ENCODE measurements at places on chromosomes 7 and 10.

- no peak for DNase-seq
Observed at GRCh38 chr7:75771224-75771623, 787 bp downstream of the CCL26 start.

GRCh38 chr10:82210331-82210730 lies 335.3 kb downstream of the NRG3 start:
- no peak for DNase-seq

GRCh38 chr7:27344471-27344870 lies 101.9 kb downstream of the EVX1 start:
- no peak for DNase-seq

DNA sequence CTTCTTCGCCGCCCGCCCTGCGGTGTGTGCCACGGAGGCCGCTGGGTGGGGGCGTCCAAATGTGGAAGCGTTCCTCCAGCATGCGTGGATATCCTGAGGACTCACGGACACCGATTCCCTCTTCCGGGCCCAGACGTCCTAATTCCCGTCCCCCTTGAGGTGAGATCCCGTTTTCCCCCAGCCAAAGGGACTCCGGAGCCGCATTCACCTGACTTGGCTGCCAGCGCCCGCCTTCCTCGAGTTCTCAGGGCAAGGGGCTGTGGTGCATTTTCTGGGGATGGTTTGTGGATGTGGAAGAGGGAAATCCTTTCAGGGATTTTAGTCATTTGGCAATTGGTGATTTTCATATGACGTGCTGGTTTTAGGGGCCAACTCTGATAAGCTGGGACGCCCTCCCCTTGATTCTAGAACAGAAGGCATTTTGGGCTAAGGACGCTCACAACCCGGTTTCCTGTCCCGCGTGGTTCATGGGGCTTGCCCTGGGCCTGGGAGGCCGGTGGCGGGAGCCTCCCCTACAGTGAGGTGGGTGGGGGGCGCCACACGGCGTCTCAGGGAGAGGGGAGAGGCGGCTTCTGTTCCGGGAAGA lies 165.4 kb downstream of the ACTR3B start:
- no peak for DNase-seq

DNA sequence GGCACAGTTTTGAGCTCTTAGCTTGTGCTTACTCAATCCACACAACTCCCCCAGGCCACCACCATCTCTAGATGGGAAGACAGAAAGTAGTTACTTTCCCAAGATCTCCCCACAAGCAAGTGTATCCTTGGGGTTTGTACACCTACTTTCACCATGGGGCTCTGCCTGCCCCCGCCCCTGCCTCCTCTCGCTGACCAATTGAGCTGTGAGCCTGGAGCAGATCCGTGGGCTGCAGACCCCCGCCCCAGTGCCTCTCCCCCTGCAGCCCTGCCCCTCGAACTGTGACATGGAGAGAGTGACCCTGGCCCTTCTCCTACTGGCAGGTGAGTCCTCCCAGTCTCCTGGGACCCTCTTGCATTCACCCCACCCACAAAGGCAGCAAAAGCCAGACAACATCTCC lies 2.0 kb downstream of the FXYD4 start:
- DNase-seq = no peak

GRCh38 chr10:88437411-88437810 lies 145.7 kb downstream of the RNLS start:
- no peak for DNase-seq

GRCh38 chr10:12606461-12606860 lies 257.1 kb downstream of the CAMK1D start:
- no peak for DNase-seq

GRCh38 chr7:106485031-106485551 lies 175.9 kb downstream of the CCDC71L start:
- DNase-seq = no peak

DNA sequence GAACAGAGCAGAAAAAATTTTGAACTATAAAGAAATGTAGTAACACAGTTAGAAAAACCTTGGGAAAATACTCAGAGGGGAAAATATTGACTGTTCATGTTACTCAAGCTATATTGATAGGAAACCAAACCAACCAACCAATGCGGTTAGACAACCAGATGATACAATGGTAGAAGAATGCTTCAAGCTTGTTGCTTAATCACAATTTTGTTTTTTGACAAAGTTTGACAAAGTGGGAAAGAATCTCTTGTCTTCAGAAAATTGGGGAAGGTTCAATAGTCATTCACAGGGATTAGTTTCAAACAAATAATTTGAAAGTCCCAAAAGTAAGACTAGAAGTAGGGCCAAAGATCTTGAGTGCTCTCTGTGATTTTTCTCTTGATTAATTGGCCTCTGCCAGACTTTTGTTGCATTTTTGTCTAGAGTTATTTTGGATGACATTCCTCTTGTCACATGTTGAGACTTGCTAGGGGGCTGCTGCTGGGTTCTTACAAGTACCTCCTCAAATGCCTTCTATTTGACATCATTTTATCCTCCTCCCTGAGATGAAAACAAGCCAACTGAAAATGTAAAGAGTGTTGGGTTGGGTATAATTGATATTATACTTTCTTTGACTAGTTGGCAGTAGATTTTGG lies 233.1 kb upstream of the PHYHIPL start:
- DNase-seq = no peak

GRCh38 chr10:97889461-97890265 lies 40.0 kb downstream of the GOLGA7B start:
- no peak for DNase-seq

DNA sequence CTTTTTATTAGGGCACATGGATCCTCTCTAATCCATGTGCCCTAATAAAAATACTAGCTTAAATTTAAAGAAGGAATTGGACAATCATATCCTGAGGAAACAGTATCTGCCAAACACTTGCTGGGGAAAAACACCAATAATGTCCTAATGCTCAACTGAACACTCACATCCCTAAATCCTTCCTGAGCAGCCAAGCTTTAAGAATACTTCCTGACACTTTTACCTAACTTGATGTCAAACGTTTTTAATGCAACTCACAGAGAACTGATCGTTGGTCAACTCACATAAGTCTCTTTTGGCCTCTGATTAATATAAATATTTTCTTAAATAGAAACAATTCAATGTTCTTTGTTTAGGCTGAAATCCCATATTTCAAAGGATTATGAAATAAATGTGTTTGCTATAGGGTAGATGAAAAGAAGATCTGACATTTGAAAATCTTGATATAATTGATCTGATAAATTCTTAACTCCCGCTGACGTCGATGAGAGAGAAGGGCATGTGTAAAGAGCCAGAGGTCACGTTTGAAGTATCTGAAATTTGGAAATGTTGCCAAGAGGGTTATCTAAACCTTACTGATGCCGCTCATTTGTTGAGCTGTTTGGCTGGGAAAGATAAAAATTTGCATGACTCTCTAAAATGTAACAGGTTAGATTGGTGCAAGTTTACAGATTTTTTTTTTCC lies 122.8 kb upstream of the RHOBTB1 start:
- peak; percentile 31 for DNase-seq

DNA sequence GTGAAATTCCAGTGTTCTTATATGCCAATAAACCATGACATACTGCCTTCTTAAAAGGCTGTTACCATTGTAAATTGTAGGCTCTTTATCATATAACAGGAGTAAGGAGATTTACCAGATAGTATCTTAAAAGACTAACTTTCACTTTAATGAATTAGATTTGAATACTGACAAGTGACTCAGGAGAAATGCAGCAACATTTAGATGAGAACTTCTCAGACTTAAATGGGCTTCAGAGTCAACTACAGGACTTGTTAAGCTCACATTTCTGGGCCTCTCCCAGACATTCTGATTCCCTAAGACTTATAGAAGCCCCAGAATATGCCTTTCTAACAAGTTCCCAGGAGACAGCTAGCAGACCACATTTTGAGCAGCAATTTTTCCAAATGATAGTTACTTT lies 466.3 kb downstream of the ARL4A start:
- DNase-seq = no peak

GRCh38 chr7:22223807-22224206 lies 133.1 kb downstream of the RAPGEF5 start:
- no peak for DNase-seq

- no peak for DNase-seq
Observed at GRCh38 chr7:23254051-23254681, 7.6 kb downstream of the GPNMB start.

- no peak for DNase-seq
Observed at GRCh38 chr7:158408318-158408920, 179.2 kb downstream of the PTPRN2 start.

DNA sequence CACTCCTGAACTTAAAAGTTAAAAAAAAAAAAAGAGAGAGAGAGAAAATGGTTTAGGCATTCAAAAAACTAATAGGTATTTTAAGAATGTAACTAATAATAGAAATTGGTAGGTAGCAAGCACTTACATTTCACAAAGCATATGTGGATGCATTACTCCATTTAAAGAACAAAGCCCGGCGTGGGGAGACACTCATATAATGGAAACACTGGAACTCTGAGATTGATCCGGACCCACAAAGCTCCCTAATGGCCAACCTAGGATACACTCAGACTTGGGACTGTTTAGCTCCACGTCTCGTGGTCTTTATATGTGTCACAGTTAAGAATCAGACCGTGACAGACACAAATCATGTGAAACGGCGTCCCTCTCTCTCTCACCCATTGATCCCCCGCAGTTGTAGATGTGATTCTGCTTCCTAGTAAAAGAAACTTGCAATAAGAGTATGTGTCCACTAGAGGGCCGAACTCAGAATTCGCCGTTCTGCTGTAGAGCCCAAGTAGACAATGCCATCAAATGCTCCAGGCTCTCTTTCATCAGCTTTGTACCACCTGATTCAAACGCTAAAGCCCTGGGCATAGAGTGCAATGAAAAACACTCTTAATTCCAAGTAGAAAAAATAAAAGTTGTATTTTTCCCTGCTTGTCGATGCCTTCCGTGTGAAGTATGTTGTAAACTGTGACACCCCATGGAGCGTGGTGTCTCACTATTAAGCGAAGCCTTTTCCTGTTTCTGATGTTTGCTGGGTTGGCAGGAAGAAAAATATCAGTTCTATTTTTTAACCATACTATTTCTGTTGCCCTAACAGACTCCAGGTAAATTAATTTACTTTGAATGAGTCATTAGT lies 429.0 kb upstream of the MTPN start:
- DNase-seq = peak; percentile 70

- DNase-seq = no peak
Observed at GRCh38 chr7:142451817-142452216, 194.0 kb upstream of the PRSS58 start.

- DNase-seq = peak; percentile 33
Observed at GRCh38 chr10:6195846-6196245, 6.9 kb upstream of the PFKFB3 start.

DNA sequence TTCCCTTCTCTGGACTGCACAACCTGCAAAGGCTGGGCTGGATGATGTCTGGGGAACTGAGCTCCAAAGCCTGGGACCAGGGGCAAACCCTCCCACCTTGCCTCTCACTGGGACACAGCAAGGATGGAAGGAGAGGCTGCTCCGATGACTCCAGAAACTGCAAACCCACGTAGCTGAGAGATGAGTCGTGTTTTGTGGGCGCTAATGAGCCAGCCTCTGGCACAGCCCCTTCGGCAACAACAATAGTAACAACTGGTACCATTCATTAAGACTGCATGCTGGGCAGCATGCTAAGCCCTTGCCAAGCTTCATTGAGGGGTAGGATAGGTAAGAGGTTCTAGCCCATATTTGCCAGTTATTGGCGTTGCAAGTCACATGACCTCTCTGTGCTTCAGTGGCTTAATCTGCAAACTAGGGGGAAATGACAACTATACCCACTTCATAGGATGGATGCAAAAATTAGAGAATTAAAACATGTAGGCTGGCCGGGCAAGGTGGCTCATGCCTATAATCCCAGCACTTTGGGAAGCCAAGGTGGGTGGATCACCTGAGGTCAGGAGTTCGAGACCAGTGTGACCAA lies 145.9 kb downstream of the SH3PXD2A start:
- no peak for DNase-seq

GRCh38 chr10:119205894-119206602 lies 1.3 kb upstream of the GRK5 start:
- DNase-seq = peak; percentile 82

- peak; percentile 75 for DNase-seq
Observed at GRCh38 chr7:98217623-98218582, 6.7 kb downstream of the BHLHA15 start.

- DNase-seq = no peak
Observed at GRCh38 chr7:43105521-43106120, 6.8 kb upstream of the HECW1 start.

GRCh38 chr10:43801626-43802025 lies 152.9 kb upstream of the ZNF32 start:
- no peak for DNase-seq

DNA sequence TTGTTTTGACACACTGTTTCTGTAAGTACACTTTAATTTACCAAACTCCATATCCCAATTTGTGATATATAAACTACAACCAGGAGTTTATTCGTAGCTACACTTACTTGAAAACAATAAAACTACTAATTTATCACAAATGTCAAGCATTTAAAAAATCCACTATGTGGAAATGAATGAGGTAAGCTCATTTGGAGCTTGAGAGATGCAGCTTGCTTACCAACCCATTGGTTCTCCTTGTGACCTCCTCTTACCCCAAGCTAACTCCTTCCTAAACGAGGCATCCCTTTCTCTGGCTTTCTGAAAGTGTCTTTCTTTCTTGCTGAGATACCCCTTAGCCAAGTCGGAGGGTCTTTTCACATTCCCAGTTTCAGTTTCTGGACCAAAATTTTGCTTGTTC lies 2.5 kb downstream of the OR6V1 start:
- DNase-seq = no peak

- peak; percentile 97 for DNase-seq
Observed at GRCh38 chr7:107007007-107007891, 37.3 kb upstream of the PRKAR2B start.

DNA sequence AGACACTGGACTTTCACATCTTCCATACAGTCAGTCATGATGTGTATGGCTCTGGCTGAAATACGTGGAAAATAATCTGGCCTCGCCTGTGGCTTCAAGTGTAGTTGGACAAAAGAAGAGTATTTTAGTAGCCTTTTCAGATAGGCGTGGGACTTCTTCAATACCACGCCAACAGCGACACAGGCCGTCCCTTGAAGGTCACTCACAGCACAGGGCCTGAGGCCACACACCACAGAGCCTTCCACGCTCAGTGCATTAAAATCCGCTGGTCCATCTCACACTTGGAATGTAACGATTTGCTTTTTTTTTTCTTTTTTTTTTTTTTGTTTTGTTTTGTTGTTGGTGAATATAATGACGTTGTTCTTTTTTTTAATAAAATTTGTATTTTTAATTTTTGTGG lies 51.8 kb upstream of the SUN1 start:
- DNase-seq = no peak

DNA sequence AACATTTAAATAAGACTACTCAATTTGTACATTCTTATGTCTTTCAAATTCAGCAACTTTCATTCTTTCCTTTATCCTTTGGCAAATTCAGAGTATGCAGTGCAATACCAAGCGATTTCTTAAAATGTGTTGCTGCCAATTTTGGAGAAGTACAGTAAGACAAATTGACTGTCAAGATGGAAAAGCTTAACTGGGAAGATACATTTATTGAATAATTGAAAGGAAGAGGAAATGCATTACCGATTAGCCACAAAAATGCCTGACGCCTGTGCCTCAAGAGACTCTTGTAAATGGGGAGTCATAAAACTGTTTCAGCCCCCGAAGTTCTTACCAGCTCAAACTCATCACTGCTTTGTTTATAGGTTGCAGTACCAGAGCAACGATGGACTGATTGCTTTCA lies 373.3 kb upstream of the GALNT17 start:
- no peak for DNase-seq
